ENCODE measurements at places on chromosomes 2 and 18. TPM values are rescaled to one million over a fixed set of nuclear protein-coding genes. Genes with fewer than 3 reads are reported as not detected.

The IL36A gene
- total RNA-seq: not detected

The M1AP gene
- total RNA-seq: 0.09 TPM

The TANK gene
- 34.0 TPM for total RNA-seq

The FOXD4L1 gene
- not detected for total RNA-seq

The GALNT13 gene
- total RNA-seq: 46.1 TPM

The SPAG16 gene
- total RNA-seq: 31.6 TPM
